ENCODE measurements at places on chromosomes 11 and 22.

DNA sequence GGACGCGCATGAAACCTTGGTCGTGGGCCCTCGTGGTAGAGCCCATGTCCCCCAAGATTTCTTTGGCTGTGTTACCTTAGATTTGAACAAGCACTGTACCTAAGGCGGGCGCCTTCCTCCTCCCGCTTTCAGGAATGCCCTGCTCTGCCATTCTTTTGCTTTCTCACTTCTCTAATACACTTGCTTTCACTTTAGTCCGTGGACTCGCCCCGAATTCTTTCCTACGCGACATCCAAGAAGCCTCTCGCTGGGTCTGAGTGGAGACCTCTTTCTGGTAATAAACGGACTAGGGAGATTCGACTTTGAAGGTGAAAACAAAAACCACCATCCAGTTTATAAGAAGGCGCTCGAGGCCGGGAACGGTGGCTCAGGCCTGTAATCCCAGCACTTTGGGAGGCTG, 1.2 kb upstream of the NUP50 start:
- DNase-seq: no peak

GRCh38 chr11:101390539-101390938, 193.3 kb downstream of the TRPC6 start:
- DNase-seq: no peak

DNA sequence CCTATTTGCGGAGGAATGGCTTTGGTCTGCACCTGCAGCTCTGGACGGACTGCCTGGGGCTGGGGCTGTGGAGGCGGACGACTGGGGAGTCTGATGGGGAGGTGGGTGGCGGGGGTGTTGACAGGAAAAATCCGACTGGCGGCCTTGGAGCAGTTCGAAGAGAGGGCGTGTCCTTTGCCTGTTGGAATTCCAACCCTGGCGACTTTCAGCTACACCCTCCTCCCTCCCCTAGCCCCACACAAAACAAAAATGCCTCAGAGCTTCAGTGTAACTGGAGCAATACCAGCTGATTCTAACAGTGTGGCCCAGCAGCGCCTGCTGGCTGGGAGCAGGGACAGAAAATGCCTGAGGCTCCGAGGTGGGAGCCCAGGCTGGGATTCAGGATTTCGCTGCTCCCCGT, 85.4 kb downstream of the ATXN10 start:
- DNase-seq: no peak

DNA sequence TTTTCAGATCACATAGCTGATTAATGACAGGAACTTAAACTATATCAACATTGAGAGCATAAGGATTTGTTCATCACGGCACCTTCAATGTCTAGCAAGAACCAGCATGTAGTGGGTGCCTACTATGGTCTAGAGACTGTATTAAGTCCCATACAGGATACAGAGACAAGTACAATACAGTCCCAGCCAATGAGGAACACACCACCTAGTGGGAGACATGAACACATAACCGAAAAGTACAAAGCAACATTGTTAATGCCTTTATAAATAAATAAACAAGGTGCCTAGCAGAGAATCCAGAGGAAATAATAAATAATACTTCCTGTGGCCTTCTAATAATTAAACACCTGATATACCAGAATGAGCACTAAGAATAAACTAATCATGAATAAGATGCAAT, 87.7 kb upstream of the OPCML start:
- no peak for DNase-seq

GRCh38 chr11:65780770-65781151, at the start of gene AP5B1:
TSS of gene AP5B1 (minus strand) at chr11:65780976. CDS start at chr11:65780591, 385 bp downstream.
- peak; percentile 66 for DNase-seq

DNA sequence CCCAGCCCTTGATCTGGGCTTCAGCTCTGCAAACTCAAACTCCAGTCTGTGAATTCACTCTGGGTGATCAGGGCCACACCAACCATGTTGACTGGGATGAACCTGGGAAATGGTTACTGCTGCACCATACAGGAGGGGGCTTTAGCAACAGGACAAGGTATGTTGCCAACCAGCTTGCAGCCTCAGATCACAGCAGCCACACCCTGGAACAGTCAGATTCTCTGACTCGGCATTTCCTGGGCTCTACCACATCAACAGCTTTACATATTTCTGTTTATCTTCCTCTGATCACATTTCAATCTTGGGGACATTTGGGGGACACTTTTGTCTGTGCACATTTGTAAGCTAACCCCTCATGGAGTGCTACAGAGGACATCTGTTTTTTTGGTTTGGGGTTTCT, 267.0 kb upstream of the NCAM1 start:
- no peak for DNase-seq

GRCh38 chr11:61654397-61654829, 25.8 kb upstream of the DAGLA start:
- DNase-seq: no peak

- DNase-seq: no peak
These were observed 5.9 kb upstream of the PACSIN3 start for GRCh38 chr11:47192111-47192510.

DNA sequence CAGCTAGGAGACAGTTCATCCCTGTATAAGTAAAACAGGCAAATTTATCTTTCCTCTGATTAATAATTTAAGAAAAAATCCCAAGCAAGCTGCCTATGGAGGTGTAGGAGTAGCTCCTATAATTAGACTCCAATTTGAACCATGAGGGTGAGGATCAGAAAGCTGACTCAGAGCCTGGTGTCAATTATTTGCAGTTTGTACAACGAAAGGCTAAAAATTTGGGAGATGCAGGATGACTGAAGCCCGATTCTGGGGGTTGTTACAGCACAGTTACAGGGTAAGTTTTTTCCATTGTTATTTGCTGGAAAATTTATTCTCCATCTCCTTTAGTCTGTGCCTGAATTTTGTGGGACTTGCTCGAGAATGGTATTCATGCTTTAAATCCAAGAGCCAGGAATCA, 359.4 kb upstream of the CCDC90B start:
- no peak for DNase-seq

DNA sequence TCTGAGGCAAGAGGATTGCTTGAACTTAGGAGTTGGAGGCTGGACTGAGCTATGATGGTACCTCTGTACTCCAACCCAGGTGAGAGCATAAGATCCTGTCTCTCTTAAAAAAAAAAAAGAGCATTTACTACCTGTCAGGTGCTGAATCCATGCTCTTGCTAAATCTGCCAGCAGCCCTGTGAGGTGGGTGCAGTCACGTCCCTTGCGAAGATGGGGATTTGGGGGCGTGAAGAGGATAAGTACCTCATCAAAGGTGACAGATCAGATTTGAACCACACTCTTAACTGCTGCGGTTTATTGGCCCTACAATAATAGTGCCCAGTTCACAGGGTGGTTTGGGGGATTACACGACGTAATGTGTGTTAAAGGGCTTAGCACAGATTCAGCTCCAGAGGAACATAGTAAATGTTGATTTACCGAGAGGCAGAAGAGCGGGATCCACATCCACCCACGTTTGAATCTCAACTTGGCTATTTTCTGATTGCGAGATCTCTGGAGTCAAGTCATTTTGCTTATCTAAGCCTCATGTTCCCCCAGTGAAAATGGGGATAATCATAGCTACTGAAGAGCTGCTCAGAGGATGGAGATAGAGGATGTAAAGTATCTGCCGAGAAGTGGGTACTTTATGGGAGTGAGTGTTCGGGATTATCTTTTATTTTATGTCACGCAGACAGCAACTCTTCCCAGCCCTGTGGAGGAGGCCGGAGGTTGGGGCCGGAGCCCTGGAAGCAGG, 28.1 kb upstream of the LRRC10B start:
- DNase-seq: no peak

DNA sequence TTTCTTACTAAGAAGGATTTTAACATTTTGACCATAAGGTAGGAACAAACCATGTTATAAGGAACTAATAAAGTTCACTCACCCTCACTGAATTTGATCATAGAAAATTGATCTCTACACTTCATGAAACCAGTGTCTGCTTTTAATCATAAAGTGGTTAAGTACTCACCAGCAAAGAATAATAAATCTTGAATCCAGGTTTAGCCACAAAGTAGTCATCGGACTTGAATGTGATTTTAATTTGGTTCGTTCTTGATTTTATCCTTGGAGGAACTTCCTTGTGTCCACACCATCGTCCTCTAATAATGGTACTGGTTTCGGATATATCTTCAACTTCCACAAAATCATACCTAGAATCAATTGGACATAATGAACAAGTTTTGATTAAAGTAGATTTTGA, 40.5 kb upstream of the DDI1 start:
- no peak for DNase-seq

GRCh38 chr22:31944700-31945442, 536 bp downstream of the YWHAH start:
- DNase-seq: peak; percentile 21

DNA sequence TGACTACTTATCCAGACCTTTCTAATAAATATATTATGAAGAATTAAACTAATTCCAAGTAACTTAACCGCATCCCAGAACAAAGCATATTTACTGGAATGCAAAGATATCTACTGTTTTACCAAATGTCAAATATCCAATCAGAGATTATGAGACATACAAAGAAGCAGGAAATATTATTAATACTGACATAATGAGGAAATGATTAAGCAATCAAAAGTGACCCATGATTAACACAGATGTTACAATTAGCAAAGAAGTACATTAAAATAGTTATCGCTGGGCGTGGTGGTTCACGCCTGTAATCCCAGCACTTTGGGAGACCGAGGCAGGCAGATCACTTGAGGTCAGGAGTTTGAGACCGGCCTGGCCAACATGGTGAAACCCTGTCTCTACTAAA, 105.2 kb downstream of the WNT7B start:
- no peak for DNase-seq

- DNase-seq: no peak
These were observed 588 bp downstream of the VPS37C start for GRCh38 chr11:61160487-61161189.

DNA sequence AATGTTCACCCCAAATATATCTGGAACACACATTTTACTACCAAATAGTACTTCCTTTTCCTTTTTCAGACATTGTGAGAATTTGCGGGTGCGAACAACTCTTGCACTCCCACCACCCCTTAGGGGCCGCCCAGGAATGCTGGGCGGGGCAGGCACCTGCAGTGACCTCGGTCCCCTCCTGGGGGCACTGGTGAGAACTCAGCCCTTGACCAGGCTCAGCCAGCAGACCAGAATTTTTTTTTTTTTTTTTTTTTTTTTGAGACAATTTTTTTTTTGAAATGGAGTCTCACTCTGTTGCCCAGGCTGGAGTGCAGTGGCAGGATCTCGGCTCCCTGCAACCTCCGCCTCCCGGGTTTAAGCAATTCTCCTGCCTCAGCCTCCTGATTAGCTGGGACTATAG, 75.8 kb downstream of the ARHGAP8 start:
- no peak for DNase-seq

DNA sequence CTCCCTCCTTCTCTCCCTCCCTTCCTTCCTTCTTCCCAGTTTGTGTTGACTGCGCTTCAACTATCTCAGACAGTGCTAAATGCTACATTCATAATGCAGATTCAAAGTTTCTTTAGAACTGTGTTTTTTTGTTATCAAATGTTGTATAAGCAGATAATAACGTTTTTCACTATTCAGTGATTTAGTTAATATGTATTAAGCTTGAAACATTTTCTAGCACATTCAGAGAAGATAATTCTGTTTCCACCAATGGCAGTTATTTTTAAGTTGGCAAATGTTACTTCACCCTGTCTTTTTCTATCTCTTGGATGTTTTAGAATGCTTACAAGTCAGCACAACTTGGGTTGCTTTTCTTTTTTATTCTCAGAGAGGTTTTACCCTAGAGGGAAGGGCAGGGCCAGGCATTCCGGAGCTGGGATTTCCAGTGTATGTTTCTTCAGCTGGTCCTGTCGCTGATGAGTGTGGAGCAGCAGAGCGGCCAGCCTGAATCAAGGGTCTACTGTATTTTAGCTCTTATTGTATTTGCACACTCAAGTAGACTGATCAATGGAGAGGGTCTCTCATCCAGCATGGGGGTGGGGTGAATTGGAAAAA, 162.3 kb upstream of the ARHGAP20 start:
- DNase-seq: no peak

DNA sequence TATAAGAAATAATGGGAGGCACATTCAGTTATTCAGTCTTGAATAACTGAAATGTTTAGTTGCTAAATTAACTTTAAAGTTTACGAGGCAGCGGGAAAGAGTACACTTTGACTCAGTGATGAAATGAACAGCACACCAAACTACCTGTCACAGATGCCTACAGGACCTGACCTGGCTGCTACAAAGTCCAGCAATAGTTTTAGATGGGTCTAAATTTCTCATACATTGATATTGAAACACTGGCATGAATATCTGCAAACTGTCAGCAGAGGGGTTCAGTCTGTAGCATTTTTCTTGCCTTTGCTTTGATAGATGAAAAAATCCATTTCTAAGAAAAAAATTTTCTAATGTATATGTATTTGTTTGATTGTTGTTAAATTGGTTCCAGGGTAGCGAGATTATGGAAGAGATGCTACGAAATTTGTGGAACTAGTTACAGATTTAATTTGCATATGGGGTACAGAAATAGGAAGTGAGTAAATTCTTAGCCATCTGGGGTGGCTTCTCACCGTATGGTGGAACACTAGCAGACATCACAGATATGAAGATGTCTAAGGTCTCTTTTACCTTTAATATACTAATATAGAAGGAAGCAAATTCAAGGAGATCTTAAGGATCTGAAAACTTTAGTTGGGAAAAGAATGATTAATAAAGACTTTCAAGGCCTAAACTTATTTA, 20.8 kb upstream of the GAB2 start:
- DNase-seq: no peak

DNA sequence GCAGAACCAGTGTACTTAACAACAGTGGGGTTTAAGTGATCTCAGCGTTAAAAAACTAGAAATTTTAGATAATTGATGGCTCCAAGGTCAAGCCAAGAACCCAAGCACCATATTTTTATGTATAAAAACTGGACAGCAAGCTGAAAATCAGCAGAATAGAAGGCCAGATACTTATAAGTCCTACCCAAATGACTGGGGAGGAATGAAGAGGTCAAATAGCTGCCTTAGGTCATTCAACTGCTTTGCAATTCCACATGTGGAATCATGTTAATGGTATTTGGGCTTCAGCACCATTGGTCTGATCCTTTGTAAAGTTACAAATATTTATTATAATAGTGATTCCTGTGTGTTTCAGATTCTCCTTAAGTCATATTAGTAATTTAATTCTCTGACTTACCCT, 108.4 kb downstream of the FAT3 start:
- DNase-seq: no peak

DNA sequence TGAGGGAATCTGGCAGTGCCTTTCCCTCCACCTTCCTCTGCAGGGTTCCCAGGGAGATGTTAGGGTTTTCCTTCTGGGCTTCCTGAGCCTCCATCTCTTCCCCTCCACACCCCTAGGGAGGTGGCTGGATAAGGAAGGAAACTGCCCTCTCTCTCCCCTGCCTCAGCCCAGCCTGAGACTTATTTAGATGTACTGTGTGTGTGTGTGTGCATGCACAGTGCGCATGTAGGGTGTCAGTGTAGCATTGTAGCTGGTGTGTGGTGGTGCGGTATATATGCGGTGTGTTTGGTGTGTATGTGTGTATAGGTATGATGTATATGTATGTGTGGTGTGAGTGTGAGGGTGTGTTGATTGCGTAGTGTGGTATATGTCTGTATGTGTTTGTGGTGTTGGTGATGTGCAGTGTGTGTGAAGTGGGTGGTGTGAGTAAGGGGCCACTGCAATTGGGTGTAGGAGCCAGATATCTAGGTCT, 1.5 kb downstream of the FXYD6 start:
- DNase-seq: no peak

Data from CD4-positive, alpha-beta T cell treated with Interleukin-6 at 100 ng/mL for 8 hours (primary cell).